GM04504 (cell line): ENCODE measurements at places on chromosomes 11 and 22.

DNA sequence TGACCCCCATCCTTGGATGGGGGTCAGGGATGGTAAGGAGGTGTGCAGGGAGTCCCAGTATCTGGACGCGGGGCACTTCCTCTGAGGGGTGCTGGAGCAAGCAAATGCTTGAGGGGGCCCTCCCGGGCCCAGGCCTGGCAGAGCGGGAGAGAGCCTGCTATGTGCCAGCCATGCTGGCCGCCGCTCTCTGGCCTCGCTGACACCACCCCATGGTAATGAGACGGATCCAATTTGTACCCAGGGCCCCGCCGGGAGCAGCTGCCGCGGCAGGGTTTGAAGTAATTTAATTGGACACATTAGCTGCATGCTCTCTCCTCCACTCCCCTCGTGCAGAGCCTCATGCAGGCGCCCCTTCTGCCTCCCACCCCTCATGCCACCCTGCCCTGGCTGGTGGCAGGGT is 6.3 kb downstream of the SYT7 start:
- no peak for DNase-seq

GRCh38 chr11:72899238-72899637 is 85.0 kb downstream of the ATG16L2 start:
- no peak for DNase-seq

DNA sequence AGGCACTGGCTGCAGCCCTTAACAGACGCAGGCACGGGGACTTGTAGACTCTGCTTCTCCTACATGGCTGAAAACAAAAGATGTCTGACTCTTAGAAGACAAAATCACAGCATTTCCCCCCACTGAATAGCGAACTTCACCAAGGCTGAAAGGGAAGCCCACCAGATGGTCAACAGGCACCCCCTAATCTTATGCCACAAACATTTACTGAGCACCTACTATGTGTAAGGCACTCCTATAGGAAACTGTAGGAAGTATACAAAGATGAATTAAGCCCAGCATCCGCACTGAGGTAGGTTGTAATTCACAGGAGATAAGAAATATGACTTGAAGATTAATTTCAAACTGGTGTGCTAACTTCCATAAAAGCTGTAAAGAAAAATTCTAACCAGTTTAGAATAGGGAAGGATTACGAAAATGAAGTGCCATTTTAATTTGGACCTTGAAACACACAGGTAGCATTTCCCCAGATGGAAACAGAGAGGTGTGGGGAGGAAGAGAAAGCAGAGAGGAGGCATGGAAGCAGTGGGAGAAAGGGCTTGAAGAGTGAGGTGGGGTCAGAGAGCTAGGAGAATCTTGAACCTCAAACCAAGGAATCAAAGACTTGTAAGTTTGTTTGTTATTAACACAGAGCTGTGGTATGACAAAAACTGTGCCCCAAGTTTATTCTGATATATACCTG is 38.1 kb downstream of the NUMA1 start:
- DNase-seq, result no peak

GRCh38 chr11:111361874-111362273 is 17.2 kb downstream of the POU2AF1 start:
- DNase-seq, result no peak

DNA sequence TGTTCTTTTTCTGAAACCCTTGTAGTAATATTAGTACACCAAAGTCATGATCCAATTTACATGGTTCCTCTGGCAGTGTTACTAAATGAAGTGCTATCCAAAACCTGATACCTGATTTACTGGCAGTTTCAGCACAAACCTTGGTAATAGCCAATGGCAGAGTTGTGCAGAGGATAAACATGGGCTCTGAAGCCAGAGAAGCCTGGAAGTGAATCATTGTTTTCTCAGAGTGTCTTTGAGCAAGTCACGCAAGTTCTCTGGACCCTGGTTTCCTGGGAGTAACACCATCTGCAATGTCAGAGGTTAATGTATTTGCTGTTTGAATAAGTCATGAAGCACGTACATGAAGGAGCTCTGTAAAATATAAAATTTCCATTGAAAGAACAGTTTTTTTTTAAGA is 222.3 kb upstream of the NARS2 start:
- no peak for DNase-seq

GRCh38 chr11:540583-541432 is 3.5 kb downstream of the LRRC56 start:
- no peak for DNase-seq

GRCh38 chr11:469684-470560 is 19.8 kb downstream of the PTDSS2 start:
- peak; percentile 65 for DNase-seq

GRCh38 chr11:57335023-57335342 is 709 bp downstream of the SSRP1 start:
- DNase-seq, result no peak

DNA sequence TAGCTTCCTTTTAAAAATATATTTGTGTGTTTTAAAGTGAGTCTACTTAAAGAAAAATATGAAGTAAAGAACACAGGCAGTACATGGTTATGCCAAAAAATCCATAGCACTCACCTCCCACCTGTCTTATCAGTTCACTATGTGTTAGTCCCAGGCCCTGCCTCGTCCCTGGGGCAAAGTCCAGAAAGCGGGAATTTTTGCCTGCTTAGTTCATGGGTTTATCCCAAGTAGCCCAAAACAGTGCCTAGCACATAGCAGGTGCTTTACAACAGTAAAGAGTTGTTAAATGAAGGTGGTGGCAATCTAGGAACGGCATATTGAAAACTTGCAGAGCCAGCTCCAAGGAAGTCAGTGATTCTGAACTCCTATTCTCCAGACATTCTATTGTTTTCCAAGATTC is 154.0 kb downstream of the MN1 start:
- DNase-seq, result no peak

DNA sequence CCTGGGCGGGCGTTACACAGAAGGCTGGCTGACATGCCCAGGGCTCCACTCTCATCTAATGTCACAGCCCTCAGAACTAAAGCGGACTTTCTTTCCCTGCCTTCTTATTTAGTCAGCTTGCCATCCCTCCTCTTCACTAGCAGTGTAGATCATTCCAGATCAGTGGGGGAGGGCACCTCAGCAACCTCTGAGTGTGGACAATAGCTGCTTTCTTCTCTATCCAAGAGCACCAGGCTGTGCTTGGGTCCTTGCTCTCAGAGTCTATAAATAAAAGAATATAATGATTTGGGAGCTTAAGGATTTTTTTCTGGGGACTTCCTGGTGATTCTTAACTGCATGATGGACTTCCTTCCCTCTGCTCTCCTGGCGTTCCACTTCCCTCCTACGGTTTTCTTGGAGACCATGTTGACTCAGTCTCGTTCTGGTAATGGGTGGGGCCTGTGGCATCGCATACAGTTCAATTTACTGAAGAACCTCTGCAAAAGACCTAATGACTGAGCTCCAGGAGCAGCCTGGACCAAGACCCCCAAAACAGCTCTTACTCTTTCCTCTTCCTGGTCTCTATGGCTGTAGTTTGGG is 2.9 kb upstream of the HMBS start:
- no peak for DNase-seq

GRCh38 chr11:16860617-16861016 is 122.2 kb downstream of the C11orf58 start:
- no peak for DNase-seq

DNA sequence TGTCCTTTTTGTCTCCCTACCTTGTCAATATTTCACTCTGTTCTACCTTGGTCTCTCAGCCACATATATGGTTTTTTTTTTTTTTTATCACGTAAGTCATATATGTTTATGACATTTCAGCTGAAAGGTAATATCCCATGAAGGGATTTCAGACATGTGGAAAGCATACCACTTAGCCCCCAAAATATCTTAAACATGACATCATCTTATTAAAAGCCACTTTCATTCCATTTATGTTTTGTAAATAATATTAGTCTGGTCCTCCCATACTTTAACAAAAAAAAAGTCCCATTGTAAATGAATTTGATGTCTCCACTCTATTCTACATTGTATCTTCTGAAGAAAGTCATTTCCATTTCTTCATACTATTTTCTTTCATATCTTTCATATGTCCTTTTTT is 85.4 kb downstream of the CSTPP1 start:
- no peak for DNase-seq

DNA sequence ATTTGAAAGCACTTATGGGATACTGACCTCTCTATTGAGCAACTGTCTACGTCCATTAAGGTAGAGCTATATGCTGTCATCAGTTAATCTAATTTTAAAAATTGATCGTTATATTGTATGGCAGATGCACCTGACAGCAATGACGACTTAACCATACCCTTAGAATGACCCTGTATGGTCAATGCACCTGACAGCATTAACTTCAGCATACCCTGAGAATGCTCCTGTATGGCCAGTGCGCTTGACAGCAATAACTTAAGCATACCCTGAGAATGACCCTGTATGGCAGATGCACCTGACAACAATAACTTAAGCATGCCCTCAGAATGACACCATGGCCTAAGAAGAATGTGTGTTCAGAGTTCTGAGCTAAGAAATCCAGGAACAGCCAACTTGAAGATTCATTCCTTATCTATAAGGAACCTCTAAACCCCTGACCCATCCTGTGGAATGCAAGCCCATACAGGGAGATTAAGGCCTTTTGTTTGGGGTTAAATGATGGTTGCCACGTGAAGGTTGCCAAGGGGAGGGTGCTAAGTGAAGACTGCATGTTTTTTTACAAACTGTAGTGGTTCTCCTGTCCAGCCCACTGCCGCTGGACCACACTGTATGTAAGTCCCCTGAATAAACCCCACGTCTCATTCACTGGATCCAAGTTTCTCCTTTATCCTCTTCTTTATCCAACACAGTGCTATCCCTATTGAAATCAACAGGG is 138.3 kb downstream of the GUCY1A2 start:
- no peak for DNase-seq

GRCh38 chr11:47499161-47499560 is 50.2 kb upstream of the RAPSN start:
- no peak for DNase-seq

DNA sequence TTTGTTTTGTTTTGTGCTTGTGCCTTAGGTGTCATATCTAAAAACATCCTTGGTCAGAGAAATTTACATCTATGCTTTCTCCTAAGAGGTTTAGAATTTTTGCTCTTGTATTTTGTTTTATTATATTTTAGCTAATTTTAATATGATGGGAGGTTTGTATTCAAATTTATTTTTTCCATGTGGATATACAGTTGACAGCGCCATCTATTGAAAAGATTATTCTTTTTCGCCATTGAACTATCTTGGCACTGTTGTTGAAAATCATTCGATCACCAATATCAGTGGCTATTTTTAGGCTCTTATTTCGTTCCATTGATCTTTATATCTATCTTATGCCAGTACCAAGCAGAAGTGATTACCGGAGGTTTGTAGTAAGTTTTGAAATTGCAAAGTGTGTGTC is 510.3 kb downstream of the BRD1 start:
- no peak for DNase-seq

GRCh38 chr11:88384669-88385005 is 47.1 kb upstream of the CTSC start:
- no peak for DNase-seq

- no peak for DNase-seq
Observed at GRCh38 chr11:122108828-122109227, 7.2 kb downstream of the BLID start.

DNA sequence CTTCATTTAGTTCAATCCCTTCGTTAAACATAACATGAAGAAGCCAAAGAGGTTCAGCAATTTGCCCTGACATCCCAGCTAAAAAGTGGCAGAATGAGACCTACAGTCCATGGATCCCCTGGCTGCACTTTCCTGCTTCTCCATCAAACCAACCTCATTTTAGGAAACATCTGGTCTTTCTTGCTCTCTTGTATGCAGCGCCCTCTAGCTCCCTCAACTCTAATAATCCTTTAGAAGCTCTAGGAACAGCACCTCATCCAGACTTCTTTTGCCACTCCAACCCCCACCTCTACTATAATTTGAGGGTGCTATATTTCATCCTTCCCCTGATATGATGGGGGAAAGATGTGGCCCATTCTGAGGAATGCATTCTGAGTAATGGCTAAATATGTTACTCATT is 7.4 kb downstream of the CNTF start:
- DNase-seq, result peak; percentile 17

DNA sequence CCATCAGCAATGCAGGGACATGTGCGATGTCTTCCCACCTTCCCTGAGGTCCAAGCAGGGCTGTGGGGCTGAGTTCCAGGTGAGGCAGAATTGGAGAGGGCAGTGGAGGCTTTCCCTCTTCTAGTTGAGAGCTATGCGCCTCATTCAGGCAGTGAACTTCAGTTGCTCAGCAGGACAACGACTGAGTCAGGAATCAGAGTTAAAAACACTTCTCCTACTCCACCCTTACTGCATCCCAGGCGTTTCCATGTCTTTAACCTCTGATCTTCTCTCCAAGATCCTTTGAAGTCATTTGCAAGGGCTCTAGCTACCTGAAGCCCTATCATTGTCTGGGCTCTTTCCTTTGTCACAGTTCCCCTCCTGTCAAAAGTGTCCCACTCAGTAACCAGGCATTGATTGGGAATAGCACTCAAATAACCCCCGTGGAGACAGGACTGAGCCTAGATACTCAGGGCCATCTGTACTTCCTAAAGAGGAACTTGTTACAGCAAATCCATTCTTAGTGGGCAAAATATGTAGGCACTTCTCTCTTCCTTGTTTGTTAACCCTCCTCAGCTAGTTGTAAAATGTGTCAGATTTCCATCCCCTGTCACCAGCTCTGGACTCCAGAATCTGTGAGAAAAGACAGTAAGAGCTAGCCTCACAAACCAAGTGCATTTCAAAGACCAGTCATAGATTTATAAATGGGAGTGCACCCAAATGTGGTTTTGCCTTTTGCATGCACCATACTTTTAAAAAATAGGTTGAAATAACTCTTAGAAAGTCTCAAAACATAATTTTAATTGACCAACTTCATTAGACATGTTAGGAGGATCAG is 72.5 kb upstream of the MYO18B start:
- DNase-seq, result no peak

- DNase-seq, result no peak
Observed at GRCh38 chr11:11408436-11409221, 55.6 kb upstream of the CSNK2A3 start.

DNA sequence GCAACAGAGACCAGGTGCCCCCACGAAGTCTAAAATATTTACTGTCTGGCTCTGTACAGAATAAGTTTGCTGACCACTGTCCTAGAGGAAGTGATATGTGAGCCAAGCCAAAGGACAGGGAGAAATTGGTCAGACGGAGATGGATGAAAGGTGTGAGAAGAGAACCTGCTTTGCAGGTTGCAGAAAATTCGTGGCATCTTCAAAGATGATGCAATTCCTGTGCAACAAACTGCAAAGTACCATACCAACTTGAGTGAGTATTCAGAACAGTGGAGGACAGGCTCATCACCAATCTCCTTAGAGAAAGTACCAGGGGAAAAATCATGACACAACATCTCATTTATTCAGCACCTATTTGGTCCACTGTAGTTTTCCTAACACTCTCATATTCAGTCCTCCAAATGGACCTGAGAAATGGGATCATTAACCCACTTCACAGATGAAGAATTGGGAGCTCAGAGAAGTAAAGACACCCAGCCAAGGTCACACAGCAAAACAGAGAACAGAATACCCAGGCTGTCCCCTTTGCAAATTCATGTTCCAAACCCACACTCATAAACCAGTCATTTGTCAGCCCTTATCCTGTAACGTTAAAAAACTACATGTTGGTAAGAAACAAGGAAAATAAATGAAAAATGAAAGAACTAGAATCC is 536.8 kb downstream of the MIAT start:
- no peak for DNase-seq
